ENCODE measurements at places on chromosomes 12 and 14.
A peak's percentile ranks its signal among the peaks of the same experiment; 100 is the strongest.

GRCh38 chr12:95731519-95731958 is 59.0 kb downstream of the NTN4 start:
- no peak for DNase-seq

DNA sequence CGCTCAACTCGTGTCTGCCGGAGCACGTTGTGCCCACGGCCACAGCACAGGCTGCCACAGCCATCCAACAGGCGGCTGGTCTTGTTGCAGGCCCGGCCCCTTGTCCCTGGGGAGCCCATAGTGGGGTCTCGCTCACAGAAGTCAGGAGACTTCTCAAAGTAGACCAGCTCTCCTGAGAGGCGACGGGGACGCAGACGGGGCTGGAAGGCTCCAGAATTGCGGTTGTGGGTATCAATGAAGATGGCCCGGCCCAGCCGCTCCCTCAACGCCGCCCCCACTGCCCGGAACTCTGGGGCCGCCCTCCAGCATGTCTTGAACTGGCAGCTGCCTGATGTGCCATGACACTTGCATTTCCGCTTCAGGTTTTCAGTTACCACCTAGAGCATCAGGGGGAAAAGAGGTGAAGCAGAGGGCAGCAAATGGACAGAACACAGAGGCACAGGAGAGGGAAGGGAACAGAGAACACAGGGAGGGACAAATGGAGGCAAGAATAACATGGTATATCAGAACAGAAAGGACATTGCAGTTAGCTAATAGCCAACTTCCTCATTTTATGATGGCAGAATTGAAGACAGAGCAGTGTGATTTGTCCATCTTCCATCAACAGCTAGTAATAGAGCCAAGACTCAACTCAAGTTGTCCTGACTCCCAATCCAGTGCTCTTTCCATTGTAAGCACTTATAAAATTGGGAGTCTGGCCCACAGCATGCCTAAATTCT is 5.2 kb downstream of the WNT10B start:
- DNase-seq: no peak

DNA sequence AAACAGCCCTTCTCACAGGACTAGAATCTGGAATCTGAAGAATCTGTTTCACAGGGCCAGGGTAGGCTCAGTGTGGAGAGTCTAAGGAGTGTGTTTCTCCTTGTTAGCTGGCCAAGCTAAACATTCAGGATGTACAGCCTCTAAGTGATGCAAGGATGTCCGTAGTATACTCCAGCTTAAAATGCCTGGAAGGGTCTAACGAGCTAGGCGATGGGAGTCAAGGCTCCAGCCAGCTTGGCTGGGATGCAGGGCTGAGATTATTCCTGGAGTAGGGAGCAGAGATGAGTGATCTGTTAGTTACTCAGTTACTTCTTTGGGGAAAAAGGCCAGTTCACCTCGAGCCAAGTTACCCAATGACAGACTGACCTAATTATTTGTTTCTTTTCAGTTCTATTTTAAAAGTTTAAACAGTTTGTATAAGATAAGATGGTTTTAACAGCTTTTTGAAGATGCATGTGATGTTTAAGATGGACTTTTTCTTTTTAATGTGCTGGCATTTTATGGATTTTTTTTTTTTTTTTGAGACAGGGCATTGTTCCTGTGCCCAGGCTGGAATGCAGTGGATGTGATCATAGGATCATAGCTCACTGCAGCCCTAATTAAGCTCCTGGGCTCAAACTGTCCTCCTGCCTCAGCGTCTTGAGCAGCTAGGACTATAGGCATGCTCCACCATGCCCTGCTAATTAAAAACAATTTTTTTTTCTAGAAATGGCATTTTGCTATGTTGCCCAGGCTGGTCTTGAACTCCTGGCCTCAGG is 41.1 kb downstream of the SYNE2 start:
- DNase-seq: no peak

DNA sequence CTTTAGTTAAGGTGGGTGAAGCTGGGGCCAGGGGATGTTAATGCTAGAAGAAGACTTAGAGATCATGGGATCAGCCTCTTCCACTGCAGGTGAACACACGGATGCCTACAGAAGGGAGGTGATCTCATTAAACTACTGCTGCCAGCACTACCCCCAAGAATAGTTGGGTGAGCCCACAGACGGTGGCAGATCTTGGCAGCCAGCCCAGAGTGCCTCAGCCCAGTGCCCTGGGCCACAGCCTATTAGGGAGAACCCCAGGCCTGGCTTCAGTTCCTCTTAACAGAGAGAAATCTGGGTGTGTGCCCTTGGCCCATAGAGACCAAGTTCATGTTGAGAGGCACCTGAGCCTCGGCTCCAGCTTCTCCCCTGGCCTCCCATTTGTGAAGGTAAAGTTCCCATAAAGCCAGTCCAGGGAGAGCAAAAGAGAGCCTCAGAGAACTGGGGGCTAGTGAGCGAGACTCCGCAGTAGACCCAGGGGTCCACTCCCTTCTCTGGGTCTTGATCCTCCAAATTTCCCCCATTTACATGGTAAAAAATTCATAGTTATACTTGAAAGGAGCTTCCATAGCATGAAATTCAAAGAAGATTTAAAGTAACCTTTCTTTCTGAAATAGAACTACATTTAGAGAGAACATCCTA is 125.0 kb upstream of the CCND2 start:
- peak; percentile 52 for DNase-seq

DNA sequence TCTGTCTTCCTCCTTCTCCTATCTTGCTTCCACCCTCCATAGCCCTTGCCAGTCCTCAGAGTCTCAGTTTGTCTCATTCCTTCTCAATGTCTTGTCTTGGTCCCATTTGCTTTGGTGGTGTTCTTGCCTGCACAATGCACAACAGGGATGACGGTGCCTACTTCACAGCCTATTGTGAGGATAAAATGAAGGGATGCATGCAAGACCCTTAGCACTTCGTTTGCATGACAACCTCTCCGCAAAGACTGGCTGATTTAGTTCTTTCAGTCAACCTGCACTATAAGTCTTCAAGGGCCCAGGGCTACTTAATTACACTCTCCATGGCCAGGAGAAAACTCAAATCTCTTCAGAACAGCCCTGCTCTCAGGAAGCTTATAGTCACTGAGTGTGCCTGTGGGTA is 8.5 kb downstream of the SELPLG start:
- DNase-seq: no peak

GRCh38 chr12:104358353-104359003 is 54.9 kb downstream of the EID3 start:
- DNase-seq: peak; percentile 23

DNA sequence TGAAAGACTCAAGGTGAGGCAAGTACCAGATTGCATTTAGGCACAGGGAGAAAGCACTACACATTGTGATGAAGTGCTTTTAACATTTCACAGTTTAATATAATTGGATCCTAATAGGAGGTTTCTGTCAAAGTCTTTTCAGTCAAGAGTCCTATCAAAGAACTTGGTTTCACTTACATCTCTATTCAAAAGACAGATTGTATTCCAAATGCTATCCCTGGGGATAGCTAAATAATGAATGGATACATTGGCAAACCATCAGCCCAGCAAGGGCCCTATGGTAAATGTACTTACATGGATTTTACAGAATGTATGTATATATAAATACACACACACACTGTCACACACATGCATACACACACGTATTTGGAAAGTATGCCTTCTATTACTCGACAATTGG is 655.5 kb upstream of the FLRT2 start:
- DNase-seq: no peak

DNA sequence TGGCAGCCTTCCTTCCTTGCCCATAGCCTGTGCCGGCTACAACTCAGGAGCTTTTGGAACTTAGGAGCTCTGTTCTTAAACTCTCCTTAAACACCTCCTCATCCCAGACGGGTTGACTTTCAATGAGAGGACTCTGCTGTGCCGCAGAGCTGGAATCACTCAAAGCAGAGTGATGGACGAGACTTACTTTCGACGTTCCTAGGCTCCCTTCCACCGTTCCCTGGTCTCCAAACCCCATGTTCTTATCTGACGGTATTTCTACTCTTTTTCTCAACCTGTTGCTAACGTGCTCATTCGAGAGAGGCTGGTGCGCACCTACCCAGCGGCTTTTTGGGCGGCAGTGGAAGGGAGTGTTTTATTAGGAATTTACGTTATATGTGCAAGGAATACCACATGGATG is 232.7 kb downstream of the CACNA1C start:
- no peak for DNase-seq

DNA sequence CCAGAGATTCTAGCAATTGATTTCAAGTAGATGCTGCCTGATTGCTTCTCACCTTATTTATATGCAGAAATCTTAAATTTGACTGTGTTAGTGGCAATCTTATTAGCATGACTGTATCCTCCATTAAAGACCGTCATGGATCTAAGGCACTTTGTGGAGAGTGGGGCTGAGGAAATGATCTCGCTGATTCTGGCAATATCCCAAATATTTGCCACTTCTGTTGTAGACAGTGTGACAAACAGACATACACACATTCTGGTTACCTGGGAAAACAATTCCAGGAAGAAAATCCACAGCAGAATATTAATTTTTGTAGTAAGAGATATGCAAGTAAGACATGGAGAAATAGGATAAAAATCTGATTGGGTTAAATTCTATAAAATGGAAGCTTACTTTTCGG is 269.0 kb upstream of the G2E3 start:
- DNase-seq: no peak

Data from T-helper 22 cell (primary cell).